Activated CD8-positive, alpha-beta T cell treated with anti-CD3 and anti-CD28 coated beads for 36 hours (primary cell): ENCODE measurements at places on chromosomes 16 and 17.

DNA sequence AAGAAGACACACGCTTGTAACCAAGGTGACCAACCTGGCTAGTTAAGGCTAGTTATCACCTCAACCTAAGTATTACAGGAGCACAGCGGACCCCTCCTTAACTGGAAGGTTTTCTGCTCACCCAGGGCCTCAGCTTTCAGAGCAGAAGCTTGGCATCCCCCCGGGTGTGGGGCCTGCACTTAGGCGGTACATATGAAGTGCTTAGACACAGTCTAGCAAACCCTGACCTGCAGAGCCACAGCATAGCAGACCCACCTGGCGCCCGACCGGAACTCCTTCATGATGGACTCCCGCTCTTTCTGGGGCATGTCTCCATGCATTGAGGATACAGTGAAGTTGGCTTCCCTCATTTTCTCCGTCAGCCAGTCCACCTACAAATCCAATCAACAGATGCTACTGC, 9.8 kb downstream of the EIF4A3 start:
- no peak for DNase-seq

DNA sequence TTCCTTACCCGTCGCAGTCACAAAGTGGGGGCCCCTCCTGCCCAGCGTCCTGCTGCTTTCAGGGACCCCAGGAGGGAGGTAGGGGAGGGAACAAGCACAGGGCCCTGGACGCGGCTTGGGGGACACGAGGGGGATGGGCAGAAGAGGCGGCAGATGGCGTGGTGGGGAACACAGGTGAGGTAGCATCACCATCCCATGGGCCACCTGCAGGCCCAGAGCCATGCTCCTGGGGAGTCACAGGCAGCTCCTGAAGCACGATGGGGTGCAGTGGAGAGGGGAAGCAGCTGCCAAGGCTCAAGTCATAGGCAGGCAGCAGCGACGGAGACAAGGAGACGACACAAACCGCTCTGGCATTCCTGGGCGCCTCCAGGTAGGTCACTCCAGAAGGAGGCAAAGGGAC, 10.8 kb downstream of the UNKL start:
- no peak for DNase-seq

DNA sequence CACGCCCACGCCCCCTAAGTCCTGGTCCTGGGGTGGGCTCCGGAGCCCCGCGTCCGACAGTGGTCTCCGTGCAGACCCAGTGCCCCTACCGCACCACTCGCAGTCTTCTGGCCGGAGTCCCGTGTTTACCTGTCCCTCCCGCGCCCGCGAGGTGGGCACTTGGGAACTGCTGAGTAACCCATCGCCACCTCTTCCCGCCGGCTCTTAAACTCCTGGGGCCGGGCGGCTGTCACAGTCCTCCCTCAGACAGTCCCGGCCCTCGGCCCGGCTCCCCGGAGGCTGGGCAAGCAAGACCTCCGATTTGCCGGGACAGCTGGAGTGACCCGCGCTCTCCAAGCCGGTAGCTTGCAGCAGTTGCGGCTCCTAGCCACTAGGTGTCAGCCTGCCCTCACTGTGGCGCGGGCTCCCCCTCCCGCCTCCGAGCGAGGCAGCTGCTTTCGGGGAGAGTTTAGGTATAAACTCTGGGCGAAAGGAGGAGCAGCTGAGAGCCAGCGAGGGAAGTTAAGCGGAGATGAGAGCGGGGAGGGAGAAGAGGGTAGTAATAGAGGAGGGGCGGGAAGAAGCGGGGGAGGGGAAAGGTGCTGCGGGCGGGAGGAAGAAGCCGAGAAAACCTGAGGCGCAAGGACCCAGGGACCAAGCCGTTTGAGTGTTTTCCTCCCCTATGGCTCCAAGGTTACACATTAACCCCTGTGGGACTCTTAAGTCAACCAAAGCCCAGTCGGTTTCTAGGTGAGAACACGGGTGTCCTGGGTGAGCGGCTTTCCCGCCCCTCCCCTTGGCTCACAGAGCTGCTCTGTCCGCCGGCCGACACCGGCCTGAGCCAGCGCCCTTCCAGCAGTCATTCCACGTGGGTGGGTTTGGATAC, 826 bp upstream of the TLCD1 start:
- peak; percentile 95 for DNase-seq

DNA sequence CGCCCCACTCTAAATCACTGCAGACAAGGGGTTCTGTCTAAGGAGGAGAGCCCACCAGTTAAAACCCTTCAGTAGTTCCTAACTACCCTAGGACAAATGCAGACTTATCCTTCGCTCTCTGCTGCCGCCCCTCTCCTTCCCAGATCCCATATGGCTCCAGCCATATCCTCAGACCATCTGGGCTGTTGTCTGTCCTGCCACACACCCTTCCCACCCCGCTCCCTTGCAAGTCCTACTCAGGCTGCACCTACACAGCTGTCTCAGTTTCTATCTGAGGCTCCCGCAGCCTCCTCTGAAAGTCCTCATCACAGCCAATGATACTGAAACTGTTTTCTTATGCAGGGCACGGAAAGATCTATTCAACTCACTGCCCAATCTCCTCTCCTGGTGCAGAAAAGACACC, 720 bp upstream of the BCKDK start:
- DNase-seq, result peak; percentile 73

DNA sequence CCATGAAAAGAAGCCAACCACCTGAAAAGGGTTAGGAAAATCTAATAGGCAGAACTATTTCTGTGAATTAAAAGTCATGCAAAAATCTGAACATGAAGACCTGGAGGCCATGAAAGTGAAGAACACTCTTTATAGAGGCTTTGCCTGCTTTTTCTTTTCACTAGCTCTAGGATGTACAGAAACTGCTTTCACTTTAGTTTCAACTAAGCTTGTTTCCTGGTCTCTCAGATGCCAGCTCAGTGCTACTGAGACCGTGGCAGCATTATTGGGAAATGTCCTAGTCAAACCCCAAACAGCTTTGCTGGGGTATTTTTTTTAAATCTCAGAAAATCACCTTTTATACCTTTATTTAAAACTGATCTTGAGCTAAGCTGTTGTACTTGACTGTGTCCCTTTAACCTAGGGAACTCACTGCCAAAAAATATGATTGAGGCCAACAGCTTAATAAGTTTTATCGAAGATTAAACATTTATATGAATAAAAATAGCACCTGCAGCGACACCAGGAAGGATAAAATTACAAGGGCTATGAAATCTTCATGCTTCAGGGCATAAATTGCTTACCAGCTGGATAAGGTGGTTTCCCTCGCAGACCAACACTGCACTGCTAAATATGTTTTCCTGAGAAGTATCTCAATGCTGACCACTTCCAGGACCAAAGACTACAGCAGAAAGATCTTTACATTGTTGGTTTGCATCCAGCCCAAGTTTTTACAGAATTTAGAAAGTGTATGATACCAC, 621.8 kb upstream of the ZFHX3 start:
- DNase-seq, result no peak

GRCh38 chr17:77640916-77641605, 317.4 kb upstream of the TNRC6C start:
- no peak for DNase-seq

- peak; percentile 84 for DNase-seq
Observed at GRCh38 chr17:17119533-17119932, 77.3 kb downstream of the MPRIP start.

DNA sequence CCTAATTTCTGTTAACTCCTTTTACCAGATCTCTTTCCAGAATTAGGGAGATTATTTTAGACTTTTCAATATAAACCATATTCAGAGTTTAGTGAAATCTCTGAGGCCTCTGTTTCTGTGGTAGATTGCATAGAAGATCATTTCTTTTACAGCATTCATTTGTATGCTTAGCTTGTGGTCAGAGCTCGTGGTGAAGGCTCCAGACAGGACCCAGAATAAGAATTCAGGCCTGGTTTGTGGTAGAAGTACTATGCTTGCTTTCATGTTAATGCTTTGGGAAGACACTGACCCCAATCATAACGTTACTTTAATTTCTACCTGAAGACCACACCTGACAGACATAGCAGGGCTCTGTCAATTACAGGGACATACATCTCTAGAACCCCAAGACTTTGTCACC, 258.1 kb downstream of the FTO start:
- no peak for DNase-seq

DNA sequence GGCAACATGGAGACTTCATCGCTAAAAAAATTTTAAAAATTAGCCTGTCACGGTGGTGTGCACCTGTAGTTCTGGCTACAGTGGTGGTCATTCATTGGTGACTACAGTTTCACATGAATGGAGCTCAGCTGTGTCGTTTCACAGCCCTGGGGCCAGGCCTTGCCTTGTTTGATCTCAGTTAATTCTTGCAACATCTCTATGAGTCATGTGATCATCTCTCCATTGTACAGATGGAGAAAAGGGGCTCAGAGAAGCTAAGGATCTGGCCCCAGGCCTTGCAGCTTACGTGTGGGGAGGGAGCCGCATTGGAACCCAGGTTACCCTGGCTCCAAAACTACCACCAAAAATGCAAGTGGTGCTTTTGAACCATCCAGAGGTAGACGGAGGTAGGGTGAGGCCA, 49.4 kb downstream of the GDE1 start:
- no peak for DNase-seq

GRCh38 chr17:44312396-44313104, 4.1 kb downstream of the RUNDC3A start:
- no peak for DNase-seq

DNA sequence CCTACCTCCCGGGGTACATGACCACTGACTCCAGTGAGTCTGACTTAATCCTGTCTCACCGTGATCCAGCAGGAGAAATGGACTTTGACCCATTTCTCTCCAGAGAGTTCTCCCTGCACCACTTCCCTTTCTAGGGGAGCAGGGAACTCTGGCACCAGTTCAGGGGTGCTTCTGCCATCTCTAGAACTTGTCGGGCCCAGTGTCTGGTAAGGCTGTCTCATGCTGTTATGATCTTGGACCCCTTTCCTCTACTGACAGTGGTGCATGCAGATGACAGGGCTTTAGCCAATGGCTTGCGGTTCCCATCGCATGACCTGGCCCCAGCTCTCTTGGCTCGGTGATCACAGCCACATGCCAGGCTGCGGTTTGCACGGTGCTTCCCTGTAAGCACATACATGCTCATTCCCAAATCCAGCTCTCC, 62.0 kb downstream of the SLC39A11 start:
- DNase-seq, result no peak

GRCh38 chr16:69503244-69503643, 62.5 kb upstream of the NFAT5 start:
- no peak for DNase-seq

GRCh38 chr17:74260525-74260850, 13.5 kb upstream of the DNAI2 start:
- DNase-seq, result no peak

- DNase-seq, result no peak
Observed at GRCh38 chr17:36854982-36855381, 82.3 kb upstream of the LHX1 start.
